Occipital lobe (tissue), 3 donors: ENCODE measurements at places on chromosomes 6 and 20. TPM values are rescaled to one million over a fixed set of nuclear protein-coding genes. Genes with fewer than 3 reads are reported as not detected.

DNA sequence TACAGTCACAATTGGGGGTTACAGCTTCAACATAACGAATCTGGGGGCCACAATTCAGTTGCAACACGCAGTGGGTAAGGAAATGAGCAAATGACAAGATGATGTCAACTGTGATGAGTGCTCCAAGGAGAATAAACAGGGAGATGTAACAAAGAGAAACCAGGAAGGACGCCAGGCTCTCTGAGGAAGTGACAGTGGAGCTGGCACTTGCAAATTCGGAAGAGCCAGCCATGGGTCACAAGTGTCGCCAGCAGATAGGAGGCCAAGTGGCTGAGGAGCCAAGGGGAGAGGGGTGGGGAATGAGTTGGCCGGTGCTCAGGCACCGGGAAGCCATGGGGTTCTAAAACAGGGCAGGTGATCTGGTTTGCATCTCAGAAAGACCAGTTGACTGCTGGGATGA, 136.4 kb downstream of the EYA2 start:
- no peak for DNase-seq

DNA sequence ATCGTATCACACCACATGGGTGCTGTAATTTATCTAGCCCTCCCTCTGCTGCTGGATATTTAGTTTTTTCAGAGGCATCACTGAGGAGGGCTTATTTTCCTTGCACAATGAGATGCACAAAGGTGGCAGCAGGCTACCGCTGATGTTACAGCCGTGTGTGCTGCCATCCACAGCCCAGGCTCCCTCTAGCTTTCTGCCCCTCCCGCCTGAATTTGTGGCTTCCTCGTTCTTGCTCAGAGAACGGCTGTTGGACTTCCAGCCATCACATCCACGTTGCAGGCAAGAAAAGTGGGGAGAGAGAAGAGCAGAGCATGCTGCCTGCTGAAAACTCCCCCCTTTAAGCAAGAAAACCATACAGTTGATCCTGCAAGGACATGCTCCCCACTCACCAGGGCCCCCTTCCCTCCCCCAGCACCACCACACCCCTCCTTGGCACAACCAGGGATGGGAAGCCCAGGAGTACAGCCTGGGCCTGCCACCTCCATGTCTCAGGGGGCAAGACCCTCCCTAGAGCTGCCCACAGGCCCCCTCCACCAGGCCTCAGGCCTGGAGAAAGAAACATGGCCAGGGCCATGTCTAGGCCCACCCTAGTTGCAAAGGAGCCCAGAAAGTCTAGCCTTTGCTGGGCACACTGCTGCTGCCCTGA, 102.6 kb downstream of the MRPL14 start:
- no peak for DNase-seq

DNA sequence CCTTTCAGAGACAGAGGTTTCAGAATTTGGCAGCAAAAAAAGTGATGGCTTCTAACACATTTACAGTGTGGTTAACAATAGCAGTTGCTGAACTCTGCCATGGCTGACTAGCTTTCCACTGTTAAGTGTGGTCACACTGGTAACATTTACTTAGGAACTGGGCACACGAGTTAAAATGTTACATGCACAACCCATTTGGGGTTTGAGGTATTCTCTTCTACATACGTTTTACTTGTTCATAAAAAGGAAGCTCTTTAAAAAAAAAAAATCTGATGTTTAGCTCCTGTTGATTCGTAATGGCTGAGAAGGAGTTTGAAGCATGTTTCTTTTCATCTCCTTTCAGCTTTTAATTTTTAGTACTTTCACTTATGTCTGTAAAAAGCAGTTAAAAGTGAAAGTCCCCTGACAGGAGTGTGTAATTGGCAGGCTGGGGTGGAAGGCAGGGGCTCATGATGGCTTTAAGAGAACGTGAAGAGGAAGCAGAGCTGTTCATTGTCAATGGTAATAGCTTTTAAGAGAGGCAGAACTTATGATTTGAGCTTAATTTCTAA, 245.9 kb downstream of the FARS2 start:
- no peak for DNase-seq

DNA sequence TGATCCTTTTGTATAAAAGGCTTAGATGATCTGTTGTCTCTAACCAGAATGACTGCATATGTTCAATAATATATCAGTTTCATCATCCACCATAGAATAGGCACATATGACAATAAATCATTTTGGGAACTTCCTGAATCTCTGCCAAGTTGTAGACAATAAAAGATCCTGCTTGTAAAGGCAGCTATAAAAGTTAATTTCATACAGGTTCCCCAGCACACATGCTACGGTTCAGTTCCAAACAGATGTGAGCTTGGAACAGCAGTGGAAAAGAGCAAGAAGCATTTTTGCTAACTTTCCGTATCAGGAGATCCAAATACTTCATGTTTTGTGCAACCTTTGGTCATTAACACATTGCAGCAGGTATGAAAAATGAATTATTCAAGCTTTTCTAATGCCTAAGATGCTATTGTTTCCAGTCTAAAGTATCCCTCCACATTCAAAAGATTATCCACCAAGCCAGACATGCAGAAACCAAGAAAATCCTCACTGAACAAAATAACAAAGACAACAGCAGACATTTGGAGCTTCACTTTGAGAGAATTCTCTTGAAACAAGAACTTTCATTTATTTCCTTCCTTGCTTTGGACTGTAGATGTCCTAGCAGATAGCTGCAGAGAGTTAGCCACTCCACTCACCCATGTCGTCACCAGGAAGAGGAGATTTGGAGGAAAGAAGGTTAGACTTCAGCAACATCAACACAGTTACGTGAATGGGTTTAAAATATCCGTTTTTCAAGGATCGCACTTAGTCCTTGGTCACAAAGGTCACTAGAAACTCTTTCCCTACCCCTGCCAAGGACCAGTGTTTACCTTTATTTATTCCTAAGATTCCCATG, 453.5 kb upstream of the JARID2 start:
- DNase-seq = no peak

GRCh38 chr6:75347898-75348610, 63.5 kb upstream of the TMEM30A start:
- DNase-seq = no peak

The C6orf118 gene
- 6.6 TPM for total RNA-seq

The PBOV1 gene
- not detected for total RNA-seq

The ZKSCAN3 gene
- total RNA-seq = 8.6 TPM
